IPS-NIHi11 (cell line): ENCODE measurements at places on chromosomes 3 and 15.

DNA sequence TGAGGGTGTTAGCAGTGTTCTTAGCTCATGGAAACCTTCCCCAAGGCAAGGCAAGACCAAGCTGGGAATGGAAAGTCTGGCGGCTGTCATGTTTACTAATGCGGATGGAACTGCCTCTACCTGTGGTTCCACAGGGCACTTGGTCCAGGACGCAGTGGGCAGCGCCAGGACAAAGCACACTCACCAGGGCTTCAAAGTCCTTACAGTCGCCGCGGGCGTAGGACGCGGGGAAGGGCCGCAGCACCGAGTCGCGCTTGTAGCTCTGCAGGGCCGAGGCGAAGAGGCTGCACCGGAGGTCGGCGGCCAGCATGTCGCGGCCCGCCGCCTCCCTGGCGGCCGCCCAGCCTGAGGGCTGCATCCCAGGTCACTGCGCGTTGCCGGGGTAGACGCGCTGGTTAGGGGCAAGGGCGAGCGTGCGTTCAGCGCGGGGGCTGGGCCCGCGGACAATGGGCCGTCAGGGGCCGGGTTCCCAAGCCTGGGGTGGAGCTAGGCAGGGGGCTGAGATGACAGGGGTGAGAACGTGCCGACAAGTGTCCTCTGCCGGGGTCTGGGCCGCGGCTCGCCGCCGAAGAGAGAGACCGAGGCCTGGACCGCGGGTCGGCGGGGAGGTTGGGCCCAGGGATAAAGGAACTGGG is 497 bp downstream of the PARP16 start:
- peak; percentile 85 for DNase-seq

- no peak for DNase-seq
Observed at GRCh38 chr3:37526511-37526910, 335.2 kb upstream of the CTDSPL start.

- no peak for DNase-seq
Observed at GRCh38 chr3:184531626-184532280, 29.8 kb upstream of the EPHB3 start.

DNA sequence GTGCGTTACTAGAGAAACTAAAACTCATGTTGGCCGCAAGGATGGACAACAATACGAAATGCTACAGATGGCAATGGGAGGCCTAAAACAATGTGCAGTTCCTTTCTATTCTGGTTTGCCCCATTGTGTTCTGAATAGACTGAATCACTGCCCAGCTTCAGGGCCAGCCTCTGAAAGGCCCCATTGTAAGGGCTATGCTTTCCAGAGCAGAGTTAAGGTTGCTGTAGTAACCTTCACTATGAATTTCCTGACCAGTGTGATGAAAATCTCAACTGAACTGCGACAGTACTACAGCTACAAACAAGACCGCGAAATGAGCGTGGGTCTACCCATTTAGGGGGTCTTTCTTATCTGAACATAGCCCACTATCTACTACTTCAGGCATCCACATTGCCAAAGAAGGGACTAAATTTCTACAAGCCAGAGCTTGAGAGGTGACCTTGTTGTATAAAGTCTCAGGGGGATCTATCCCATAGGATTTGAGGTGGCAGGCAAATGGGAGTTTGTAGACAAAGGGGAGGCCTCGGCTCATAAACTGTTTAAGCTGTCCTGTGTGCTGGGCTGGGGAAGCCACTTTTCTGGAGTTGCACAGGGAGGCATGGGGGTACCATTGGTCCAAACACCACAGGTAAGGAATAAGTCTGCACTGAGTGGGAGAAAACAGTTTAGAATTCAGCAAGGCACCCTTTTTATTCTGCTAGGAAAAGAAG is 80.1 kb downstream of the MYO1E start:
- DNase-seq: no peak

DNA sequence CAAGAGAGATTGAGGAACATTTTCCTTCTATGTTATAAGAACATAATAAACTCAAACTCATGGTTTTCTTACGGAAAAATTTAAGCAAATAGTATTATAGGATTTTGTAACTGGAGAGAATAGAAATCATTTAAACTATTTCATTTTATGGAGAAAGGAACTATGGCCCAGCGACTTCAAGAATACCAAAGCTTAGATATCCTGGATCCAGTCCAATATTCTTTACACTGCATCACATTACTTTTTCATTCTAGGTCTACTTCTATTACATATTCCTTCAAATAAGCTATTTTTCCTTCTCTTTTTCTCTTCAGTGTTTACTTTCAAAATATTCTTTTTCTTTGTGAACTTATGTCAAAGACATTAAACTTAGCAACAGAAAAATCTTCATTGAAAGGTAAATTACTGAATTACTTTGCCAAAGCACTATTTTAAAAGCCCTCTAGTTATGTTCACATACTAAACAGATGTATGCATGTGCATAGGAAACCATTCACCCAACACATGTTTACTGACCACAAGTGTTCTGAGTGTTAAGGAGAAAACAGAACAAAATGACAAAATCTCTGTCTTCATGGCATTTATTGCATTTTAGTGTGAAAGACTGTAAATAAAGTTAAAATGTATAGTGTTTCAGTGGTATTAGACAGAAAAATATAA is 20.4 kb downstream of the KPNA4 start:
- no peak for DNase-seq

- no peak for DNase-seq
Observed at GRCh38 chr3:72031581-72031980, 246.6 kb upstream of the PROK2 start.

GRCh38 chr3:128572644-128573105 is 77.9 kb downstream of the RPN1 start:
- peak; percentile 82 for DNase-seq

DNA sequence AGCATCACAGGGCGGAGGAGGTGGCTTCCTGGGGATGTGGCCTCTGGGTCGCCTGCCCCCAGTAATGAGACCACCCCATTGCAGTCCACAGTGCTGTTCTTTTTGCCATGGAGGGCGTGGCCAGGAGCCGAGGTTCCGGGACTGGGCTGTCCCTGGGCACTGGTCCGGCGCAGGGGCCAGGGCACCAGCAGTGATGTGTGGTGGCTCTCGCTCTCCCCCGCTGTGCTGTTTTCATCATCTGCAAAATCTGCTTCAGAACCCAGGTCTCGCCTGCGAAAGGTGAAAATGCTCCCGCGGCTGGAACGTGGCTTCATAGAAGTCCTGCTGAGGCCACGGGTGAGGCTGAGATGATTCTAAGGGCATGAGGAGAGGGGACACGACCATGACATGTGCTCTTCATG is 45.8 kb downstream of the SCN5A start:
- DNase-seq: no peak

GRCh38 chr3:63679186-63679585 is 26.7 kb downstream of the SNTN start:
- no peak for DNase-seq

- no peak for DNase-seq
Observed at GRCh38 chr15:57496946-57497869, 94.5 kb upstream of the MYZAP start.

GRCh38 chr15:27725731-27726130 is 373.4 kb downstream of the OCA2 start:
- no peak for DNase-seq

DNA sequence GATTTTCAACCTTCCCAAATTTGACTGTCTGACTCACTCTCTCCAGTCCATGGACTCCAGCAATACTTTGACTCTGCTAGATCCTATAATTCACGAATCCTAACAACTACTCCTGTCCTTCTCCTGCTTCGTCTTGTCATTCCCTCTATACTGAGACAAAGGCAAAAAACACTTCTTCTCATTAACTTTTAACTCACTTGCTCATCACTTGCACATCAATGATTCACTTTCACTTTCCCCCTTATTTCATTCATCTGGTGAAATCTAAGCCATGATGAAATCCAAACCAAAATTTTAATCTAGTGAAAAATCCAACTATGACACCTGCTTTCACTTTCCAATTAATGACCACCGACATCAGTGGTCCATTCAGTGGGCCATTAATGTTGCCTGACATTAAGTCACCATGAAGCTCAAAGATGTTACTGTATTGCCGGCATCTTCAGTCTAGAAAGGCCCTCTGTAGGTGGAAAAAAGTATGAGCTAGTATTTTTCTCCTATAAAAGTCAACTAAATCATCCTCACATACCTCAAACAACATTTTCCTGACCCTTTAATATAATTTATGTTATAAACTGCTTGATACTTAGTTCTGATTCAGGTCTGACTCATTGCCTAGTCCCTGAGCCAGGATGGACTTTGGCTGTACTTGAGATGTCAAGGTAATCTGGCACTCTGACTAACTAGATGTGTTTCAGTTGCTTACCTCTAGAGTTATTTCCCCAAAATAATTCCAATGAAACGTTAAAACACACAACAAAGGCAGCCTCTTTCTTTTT is 158.6 kb downstream of the CNTN6 start:
- DNase-seq: no peak

- DNase-seq: peak; percentile 61
Observed at GRCh38 chr15:91855684-91856489, 2.4 kb downstream of the SLCO3A1 start.

DNA sequence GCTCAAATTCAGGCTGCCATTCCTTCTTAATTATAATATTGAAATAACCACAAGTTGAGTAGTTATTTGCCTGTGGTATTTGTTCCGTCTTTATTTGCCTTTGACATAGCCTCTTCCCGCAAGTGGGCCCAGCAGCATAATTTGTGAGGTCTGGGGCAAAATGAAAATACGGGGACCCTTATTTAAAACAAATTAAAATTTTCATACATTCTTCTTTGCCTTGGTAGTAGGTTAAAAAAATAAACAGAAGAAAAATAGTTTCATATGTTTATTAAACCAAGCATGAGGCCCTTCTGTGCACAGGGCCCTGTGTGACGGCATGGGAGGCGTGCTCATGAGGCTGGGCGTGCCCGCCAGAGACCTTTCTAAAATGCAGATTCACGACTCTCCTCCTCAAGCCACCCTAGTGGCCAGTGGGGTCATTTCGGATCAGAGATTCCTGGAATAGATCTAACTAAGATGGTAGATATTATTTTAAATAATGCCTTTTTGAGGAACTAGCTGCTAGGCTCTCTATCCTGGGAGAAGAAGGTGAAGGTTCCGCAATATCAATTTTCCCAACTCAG is 35.4 kb downstream of the MASP1 start:
- peak; percentile 34 for DNase-seq

DNA sequence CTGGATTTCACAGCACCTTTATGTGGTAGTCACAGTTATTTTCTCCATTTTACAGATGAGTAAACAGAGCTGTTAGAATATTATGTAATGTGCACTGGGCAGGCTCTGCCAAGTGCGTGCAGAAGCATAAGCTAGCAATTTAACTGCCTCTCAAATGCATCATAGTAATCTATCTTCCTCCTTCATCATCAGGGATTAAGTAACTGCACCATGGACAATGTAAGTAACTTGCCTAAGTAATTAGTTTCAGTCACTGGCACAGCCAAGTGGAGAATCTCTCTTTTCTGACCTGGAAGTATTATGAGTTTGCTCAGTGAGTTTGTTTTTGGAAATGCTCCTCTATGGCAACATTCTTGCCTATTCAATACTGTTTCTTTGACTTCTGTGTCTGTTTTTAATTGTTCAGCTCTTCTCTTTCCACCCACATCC is 260.5 kb downstream of the PTPRG start:
- no peak for DNase-seq

GRCh38 chr3:145857956-145858355 is 303.0 kb downstream of the PLOD2 start:
- no peak for DNase-seq

DNA sequence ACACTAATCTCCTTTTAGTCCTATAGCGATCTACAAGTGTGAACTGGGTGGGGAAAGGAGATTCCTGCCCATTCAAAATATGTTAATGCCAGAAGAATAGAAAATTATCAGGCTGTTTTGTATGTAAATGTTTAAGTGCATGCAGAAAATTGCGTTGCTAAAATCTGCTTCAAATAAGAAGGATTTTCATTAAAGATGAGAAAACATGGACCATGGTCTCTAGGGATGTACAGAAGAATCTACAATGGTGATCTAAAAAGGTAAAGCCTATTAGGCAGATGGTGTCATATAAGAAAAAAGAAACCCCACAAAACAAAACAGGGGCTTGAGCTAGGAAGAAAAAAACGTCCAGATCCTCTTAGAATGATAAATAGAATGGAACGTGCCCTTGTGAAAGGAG is 287.5 kb upstream of the ROBO1 start:
- DNase-seq: no peak
